ENCODE measurements at places on chromosomes 16 and 17.

GRCh38 chr17:73466704-73467433 lies 155.1 kb upstream of the CDC42EP4 start:
- no peak for DNase-seq

DNA sequence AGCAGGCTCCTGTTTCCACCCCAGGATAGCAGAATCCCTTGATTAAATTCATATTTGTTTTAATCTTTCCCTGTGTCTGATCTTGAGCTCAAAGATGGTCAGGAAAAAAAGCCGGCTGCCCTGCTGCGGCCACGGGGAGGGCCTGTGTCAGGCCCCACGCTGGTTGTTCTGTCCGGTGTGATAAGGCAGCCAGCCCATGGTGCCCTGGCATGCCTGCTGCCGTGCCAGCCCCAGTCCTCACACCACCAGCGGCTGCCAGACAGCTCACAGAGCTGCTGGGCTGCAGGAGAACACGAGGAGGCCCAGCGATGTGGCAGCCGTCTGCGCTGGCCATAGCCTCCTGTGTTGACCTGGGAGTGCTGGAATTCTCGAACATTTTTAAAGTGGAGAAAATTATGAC lies 34.7 kb upstream of the BRD7 start:
- no peak for DNase-seq

- no peak for DNase-seq
Measured at GRCh38 chr17:82458885-82459424, 414 bp downstream of the NARF start.

- no peak for DNase-seq
Measured at GRCh38 chr16:52727849-52728248, 180.9 kb upstream of the TOX3 start.

DNA sequence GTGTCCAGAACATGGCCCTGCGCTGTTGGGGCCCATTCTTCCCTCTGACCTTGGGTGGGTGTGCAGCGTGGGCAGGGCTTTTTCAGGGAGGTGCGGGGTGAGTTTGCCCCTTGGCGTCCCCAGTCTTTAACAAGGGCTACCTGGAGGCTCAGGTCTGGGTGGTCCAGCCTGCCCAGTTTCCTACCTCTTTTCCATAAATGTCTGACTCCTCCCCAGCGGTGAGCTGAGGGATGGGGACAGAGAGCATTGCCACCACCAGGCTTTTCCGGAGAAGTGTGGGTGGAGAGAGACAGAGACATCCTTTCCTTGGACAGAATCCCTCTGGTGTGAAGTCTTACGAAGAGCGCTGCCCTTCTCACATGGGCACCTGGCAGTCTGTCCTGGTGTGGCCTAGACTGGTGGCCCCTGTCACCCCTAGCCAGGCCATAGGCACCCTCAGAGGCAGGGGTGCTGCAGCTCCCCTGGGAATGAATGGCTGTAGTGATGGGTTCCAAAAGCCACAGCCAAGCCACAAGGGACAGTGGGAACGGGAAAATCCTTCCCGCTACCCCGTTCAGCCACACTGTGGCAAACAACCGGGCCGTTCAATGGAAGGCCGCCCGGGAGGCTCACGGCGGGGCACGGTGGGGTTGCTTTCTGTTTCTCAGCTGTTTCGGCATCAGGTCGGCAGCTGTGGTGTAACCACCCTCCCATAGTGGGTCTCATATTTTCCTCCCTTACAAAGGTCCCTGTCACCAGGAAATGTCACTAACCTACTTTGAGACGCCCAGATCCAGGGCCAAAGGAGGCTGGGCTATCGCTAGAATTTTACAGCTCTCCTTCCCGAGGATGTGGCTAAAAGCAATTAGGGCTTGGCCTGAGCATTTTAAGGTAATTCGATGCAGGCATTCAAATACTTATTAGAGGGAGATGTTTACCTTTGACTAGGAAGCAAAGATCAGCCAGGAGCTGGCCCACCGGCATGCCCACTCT lies 61.9 kb upstream of the GSE1 start:
- DNase-seq, result no peak
